ENCODE measurements at places on chromosomes 11 and 22. TPM values are rescaled to one million over a fixed set of nuclear protein-coding genes. Genes with fewer than 3 reads are reported as not detected.

RIN1 gene
- 1.8 TPM for total RNA-seq

MPPED2 gene
- total RNA-seq: not detected

BAD gene
- total RNA-seq: 31.8 TPM

NXPE4 gene
- total RNA-seq: not detected

HSPB2 gene
- total RNA-seq: not detected

OR5A1 gene
- not detected for total RNA-seq

MMP13 gene
- total RNA-seq: not detected

HEPN1 gene
- not detected for total RNA-seq

TECTA gene
- 0.18 TPM for total RNA-seq

ZC3H12C gene
- 1.9 TPM for total RNA-seq

GPHA2 gene
- total RNA-seq: not detected

VEGFB gene
- total RNA-seq: 60.4 TPM

MPZL2 gene
- total RNA-seq: 3.8 TPM

VWCE gene
- 3.8 TPM for total RNA-seq

KIF18A gene
- 27.4 TPM for total RNA-seq

CEP126 gene
- total RNA-seq: 1.2 TPM

OR56A1 gene
- total RNA-seq: not detected

DERL3 gene
- total RNA-seq: 15.0 TPM

CNGA4 gene
- total RNA-seq: 0.16 TPM

GLYATL2 gene
- not detected for total RNA-seq

MS4A15 gene
- not detected for total RNA-seq

ASCL2 gene
- total RNA-seq: 0.11 TPM

GUCY1A2 gene
- total RNA-seq: 0.05 TPM

ISX gene
- not detected for total RNA-seq

TMEM45B gene
- total RNA-seq: 0.36 TPM

MRGPRX4 gene
- not detected for total RNA-seq

PLAAT5 gene
- not detected for total RNA-seq

AIFM3 gene
- total RNA-seq: 0.41 TPM

TOP3B gene
- 47.7 TPM for total RNA-seq
